Stimulated activated CD8-positive, alpha-beta memory T cell treated with anti-CD3 and anti-CD28 coated beads, Interleukin-2, amount 100 ng/mL, for 1 hour (primary cell): ENCODE measurements at places on chromosomes 16 and 17.
A peak's percentile ranks its signal among the peaks of the same experiment; 100 is the strongest.

GRCh38 chr16:53913099-53913870, 209.3 kb downstream of the FTO start:
- no peak for DNase-seq

- peak; percentile 57 for DNase-seq
These were observed 17.9 kb downstream of the LIG3 start for GRCh38 chr17:34998205-34998604.

- DNase-seq = no peak
These were observed 3.7 kb downstream of the TXNDC11 start for GRCh38 chr16:11738742-11739544.

- DNase-seq = no peak
These were observed 397.5 kb downstream of the CPPED1 start for GRCh38 chr16:12406158-12406557.

GRCh38 chr16:23137818-23138217, 11.4 kb downstream of the USP31 start:
- no peak for DNase-seq

DNA sequence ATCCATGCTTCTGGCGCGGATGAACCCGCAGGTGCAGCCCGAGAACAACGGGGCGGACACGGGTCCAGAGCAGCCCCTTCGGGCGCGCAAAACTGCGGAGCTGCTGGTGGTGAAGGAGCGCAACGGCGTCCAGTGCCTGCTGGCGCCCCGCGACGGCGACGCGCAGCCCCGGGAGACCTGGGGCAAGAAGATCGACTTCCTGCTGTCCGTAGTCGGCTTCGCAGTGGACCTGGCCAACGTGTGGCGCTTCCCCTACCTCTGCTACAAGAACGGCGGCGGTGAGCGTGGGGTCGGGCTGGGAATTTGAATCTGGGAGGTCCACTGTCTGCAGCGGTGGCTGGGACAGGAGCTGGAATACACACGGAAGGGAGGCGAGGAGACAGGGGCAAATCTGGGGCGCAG, 904 bp downstream of the SLC6A2 start:
- DNase-seq = no peak
